Mesangial cell (primary cell): ENCODE measurements at places on chromosomes 3 and 15. TPM values are rescaled to one million over a fixed set of nuclear protein-coding genes. Genes with fewer than 3 reads are reported as not detected.

VPS13C gene
- 15.8 and 37.6 TPM in 2 replicates for total RNA-seq

C3orf18 gene
- 8.1 and 13.7 TPM in 2 replicates for total RNA-seq

LINGO1 gene
- total RNA-seq, result 0.16 and 0.76 TPM in 2 replicates

EXD1 gene
- under 0.01 TPM in 1 of 2 replicates, not detected in the other for total RNA-seq

SOX2 gene
- not detected in 2 replicates for total RNA-seq

TEX9 gene
- total RNA-seq, result 1.6 and 3.1 TPM in 2 replicates
